ENCODE measurements at places on chromosomes 5 and 9.
A peak's percentile ranks its signal among the peaks of the same experiment; 100 is the strongest.

GRCh38 chr5:83551821-83552220, 80.3 kb downstream of the VCAN start:
- no peak for DNase-seq

- no peak for DNase-seq
Observed at GRCh38 chr5:54577937-54578653, 60.5 kb downstream of the SNX18 start.

- DNase-seq, result no peak
Observed at GRCh38 chr5:148827723-148828122, 1.3 kb downstream of the ADRB2 start.

DNA sequence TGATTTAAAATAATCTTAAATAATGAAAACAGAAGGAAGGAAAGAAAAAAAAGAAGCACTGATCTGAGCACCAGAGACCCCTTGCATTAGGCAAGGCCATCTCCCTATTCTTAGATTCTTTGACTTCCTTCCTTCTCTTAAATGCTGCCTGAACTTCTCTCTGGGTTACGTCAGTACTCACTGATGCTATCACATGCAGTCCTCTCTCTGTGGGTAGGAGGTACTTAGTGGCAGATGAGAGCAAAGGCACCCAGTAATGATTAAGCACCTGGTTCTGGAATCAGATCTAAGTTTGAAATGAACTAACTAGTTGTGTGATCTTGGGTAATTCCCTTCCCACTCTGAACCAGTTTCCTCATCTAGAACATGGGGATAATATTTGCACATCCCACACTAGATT, 110.3 kb upstream of the TBC1D2 start:
- no peak for DNase-seq

- no peak for DNase-seq
Observed at GRCh38 chr9:15300218-15300617, 6.8 kb downstream of the TTC39B start.

- peak; percentile 78 for DNase-seq
Observed at GRCh38 chr5:167802755-167803431, 488.6 kb upstream of the WWC1 start.

DNA sequence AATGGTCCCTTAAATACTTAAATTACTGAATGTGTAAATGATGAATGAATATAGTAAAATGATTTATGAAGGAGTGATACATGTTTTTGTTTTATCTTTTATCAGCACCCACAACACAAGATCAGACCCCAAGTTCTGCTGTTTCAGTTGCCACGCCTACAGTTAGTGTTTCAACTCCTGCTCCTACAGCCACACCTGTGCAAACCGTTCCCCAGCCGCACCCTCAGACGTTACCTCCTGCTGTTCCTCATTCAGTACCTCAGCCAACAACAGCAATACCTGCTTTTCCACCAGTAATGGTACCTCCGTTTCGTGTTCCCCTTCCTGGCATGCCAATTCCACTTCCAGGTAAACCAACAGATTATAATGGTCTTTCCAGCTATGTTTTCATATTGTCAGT, 16.3 kb downstream of the TCERG1 start:
- no peak for DNase-seq

GRCh38 chr5:72394688-72395087, 74.5 kb downstream of the PTCD2 start:
- peak; percentile 28 for DNase-seq

DNA sequence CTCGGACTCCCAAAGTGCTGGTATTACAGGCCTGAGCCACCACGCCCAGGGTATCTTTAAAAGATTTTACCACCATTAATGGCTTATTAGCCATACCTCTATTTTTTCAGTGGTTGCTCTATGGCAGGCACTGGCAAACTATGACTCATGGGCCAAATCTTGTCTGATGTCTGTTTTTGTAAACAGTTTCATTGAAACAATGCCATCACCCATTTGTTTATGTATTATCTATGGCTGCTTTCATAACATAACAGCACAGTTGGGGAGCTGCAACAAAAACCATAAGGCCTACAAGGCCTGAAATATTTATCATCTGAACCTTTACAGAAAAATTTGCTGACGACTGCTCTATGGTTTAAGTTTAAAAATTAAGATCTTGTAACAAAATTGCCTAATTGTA, 66.8 kb downstream of the SLC38A9 start:
- DNase-seq, result no peak

- no peak for DNase-seq
Observed at GRCh38 chr5:142811866-142812557, 41.8 kb downstream of the ARHGAP26 start.

DNA sequence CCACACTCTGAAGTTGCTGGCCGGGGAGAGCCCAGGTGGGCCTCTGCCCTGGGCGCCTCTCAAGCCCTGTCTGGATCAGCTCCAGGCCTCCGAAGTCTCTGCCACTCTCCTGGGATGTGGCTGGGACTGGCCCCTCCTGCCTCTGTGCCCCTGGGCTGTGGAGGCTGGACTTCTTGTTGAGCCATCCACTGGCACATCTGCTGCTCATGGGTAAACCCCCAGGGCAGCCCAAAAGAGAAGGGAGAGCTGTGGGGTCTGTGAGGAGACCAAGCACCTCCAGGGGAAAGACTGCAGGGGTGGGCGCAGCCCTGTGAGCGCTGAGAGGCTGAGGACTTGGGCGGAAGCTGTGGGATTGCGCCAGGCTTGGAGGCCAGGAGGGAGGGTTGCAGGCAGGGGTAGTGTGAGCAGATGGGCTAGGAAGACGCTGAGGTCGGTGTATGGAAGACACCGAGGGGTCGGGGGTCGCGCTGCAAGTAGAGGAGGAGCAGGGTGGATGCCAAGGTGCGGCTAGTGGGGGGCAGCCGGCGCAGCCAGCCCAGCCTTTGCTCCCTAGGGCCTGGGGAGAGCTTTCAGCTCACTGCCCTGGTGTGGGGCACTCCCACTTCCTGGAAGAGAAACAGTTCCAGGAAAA, 118.1 kb downstream of the WNK2 start:
- DNase-seq, result no peak

GRCh38 chr5:471750-472058, 28.7 kb downstream of the EXOC3 start:
- no peak for DNase-seq

- DNase-seq, result no peak
Observed at GRCh38 chr9:125537442-125538091, 169.4 kb downstream of the MAPKAP1 start.

DNA sequence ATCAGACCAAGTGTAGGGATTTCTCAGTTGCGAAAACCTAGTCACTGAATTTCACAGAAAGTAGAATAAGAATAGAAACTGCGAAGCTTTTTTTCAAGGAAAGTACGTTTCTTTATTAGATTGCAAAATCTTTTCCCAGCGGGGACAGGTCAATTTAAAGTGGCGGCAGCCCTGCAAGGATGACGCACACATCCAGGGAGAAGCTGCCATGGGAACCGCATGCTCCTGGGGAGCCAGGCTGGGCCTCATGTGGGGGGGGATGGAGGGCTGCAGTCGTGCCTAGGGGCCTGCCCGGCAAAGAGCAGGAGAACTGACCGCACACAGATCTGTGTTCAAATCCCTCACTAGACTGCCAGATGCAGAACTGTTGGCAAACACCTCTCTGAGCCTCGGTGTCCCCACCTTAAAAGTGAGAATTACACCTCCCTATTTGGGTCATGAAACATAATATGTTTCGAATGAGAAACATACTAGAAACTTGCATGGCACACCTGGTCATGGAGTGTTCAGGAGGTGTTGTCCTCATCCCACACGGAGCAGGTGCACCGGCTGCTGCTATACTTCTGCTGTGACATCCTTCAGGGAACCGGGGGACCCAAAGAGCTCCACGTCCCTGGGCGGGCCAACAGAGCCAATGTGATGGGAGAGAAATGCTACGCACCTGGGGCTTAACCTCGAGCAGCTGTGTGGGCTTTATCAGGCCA, 127.8 kb upstream of the PHYKPL start:
- no peak for DNase-seq

GRCh38 chr5:141413540-141414069, 818 bp downstream of the PCDHGA10 start:
- no peak for DNase-seq

DNA sequence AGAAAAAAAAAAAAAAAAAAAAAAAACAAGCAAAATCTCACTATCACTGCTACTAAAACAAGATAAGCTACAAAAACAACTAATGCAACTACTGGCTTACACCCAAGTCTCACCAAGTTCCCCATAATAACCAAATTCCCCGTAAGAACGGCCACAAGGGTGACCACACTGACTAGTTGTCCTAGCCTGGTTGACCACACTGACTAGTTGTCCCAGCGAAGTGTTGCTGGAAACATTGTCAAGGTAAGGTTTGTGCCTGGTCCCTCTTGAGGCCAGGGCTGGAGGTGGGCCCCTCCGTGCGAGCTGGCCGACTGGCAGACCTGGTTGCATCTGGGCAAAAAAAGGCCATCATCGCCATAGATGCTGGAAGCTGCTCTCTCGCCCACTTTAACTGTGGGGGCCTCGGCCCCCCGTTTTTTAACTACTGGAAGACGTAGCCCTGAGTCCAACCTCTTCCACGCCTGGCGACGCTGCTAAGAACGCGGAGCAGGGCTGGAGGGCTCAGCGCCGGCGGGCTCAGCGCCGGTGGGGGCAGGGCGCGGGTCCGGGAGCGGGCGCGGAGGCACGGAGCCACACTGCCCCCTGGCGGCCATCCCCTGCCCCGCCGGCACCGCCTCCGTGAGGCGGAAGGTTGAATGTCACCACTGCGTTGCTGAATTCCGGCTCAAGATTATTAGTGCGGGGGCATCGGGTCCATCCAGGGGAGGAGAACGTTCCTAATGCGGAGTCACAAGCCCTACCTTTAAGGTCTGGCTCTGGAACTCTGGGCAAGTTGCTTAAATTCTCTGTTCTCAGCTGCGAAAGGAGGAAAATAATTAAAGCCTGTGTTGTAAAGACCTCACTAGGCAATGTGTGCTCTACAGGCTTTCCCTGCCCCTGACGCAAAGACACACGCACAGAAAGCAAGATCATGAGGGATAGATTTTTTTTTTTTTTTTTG, 84.0 kb downstream of the HSD17B3 start:
- peak; percentile 81 for DNase-seq

DNA sequence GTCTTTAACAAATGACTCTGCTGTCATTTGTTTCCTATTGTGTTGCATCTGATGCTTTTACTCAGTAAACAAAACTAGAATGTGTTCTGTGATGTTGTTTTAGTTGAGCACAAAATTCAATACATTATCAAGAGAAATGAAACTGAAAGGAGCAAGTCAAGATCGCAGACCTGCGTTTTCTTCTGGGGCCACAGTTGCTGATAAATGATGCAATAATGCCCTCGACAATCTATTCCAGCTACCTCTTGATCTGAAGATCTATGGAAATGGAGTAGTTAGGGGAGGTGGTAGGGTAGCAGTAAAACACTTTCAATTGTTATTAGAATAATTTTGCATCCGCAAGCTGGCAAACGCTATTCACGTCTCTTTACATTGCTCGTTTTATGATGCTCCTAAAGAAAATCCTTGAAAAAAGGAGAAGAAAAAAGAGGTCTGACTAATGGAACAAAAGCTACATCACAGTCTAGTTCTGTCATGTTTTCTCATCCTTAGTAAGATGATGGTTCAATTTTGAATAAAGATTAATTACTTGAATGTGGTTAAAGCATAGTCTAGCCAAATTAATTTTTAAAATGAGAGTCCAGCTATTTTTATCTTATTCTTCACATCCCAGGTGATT, 1.6 kb downstream of the ZNF366 start:
- no peak for DNase-seq

GRCh38 chr5:1564824-1565736, 41.3 kb upstream of the LPCAT1 start:
- DNase-seq, result no peak

- DNase-seq, result no peak
Observed at GRCh38 chr5:73266176-73266738, 93.3 kb downstream of the TMEM174 start.

- no peak for DNase-seq
Observed at GRCh38 chr5:92402956-92403702, 1020.0 kb upstream of the ARRDC3 start.

GRCh38 chr9:124370896-124371582, 44.2 kb downstream of the PSMB7 start:
- no peak for DNase-seq

- DNase-seq, result no peak
Observed at GRCh38 chr5:6830643-6831239, 117.5 kb downstream of the TENT4A start.

DNA sequence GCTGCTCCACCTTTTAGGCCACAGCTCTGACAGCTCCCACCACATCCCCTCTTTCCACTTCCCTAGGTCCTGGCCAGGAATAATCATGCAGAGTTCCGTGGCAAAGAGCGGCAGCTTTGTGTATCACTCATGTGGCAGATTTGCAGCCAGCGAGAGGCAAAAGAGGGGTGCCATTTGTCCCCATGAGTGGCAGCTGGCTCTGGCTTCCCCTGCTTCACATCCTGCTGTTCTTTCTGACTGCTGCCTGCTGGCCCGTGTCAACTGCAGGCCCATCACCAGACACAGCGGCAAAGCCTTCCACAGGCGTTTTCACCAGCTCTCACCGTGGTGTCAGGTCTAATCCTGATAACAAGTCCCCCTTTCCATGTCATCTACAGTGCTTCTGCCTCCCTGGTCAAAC, 430.6 kb upstream of the DAP start:
- DNase-seq, result no peak

GRCh38 chr9:94135222-94135621, 51.0 kb downstream of the PTPDC1 start:
- DNase-seq, result no peak

GRCh38 chr5:154406231-154406630, 39.6 kb upstream of the SAP30L start:
- DNase-seq, result no peak

GRCh38 chr9:77521091-77521490, 127.0 kb downstream of the GNA14 start:
- DNase-seq, result no peak

DNA sequence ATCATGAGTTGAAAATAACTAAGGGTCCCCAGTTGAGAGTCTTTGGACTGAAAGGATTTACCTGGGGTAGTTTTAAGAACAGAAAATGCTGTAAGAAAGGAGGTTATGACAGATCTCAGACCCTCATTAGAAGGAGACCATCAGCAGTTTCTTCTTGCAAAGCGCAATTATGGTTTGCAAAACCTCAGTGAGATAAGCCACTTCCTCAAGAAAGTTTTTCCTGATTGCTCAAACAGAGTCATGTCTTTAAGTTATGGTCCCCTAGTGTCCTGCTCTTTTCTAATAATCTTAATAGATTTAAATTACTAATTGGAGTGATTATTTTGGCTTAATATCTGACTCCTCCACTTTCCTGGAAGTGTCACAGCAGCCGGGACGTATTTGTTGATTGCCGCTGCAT, 293.2 kb upstream of the KLF4 start:
- DNase-seq, result no peak
